ENCODE measurements at places on chromosomes 3 and 15. TPM values are rescaled to one million over a fixed set of nuclear protein-coding genes. Genes with fewer than 3 reads are reported as not detected.

Gene CLDN16
- total RNA-seq = not detected

Gene TNFAIP8L3
- 6.9 TPM for total RNA-seq

Gene CALML4
- total RNA-seq = 9.5 TPM

Gene CX3CR1
- not detected for total RNA-seq

Gene RUVBL1
- total RNA-seq = 105 TPM

Gene TMEM207
- total RNA-seq = not detected

Gene CYP1A2
- not detected for total RNA-seq

Gene MUSTN1
- total RNA-seq = not detected

Gene SIDT1
- total RNA-seq = 0.96 TPM

Gene FILIP1L
- 0.24 TPM for total RNA-seq

Gene MTHFS
- 101 TPM for total RNA-seq

Gene HHATL
- not detected for total RNA-seq

Gene ZNF710
- total RNA-seq = 14.1 TPM

Gene CNTN4
- total RNA-seq = not detected

Data from A549 treated with RU486 at 1 μM for 4 hours (cell line).